ENCODE measurements at places on chromosomes 2 and 18.

DNA sequence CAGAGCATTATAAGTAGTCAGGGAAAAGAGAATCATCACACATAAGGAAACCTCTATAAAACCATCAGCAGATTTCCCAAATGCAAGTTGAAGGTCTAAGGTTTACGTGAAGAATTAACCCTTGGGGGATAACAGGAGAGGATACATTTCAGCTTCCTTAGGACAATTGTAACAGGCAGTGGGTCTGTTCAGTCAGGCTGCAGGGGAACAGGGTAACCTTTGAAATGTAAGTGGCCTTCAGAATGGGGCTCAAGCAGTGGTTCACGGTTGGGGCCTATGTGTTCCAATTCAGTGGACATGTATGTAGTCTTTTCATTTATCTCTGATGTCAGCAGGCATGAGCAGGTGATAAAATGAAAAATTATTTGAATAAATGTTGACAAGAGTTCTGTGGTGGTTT is 139.3 kb downstream of the EML6 start:
- no peak for DNase-seq

DNA sequence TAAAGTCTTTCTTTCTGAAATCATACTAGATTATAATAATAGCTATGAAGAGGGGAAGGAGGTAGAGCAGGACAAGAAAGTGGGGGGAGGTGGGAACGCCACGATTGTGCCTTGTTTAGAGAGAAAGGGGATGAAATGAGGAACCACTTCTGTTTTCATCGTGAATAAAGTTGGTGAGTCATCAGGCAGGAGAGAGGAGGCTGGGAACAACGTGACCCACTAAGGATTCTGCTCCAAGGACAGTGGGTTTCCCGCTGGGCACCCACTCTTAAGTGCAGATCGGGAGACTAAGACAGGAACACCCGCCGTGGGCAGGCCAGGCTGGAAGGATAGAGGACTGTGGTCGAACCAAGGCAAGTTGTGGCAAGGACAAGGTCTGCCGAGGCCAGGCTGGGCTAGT is 158.2 kb downstream of the L3MBTL4 start:
- peak; percentile 84 for DNase-seq

DNA sequence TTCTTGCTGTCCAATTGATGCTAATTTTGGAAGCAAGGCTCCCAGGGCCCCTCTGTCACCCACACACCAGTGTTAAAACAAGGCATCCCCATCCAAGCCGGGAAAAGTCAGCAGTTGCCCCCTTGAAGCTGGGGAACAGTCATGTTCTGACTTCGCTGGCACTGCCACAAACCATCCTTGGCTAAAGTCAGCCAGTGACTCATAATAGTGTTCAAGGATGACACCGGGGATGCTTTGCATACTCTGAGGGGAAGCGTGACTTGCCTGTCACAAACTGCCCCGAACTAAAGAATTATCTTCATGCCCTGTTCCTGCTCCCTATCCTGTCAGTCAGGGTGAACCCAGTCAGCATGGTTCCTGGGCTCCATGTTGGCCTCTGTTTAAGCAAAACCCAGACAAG is 37.0 kb downstream of the TGFA start:
- peak; percentile 96 for DNase-seq

GRCh38 chr2:70827388-70827787 is 7.0 kb upstream of the CLEC4F start:
- no peak for DNase-seq

DNA sequence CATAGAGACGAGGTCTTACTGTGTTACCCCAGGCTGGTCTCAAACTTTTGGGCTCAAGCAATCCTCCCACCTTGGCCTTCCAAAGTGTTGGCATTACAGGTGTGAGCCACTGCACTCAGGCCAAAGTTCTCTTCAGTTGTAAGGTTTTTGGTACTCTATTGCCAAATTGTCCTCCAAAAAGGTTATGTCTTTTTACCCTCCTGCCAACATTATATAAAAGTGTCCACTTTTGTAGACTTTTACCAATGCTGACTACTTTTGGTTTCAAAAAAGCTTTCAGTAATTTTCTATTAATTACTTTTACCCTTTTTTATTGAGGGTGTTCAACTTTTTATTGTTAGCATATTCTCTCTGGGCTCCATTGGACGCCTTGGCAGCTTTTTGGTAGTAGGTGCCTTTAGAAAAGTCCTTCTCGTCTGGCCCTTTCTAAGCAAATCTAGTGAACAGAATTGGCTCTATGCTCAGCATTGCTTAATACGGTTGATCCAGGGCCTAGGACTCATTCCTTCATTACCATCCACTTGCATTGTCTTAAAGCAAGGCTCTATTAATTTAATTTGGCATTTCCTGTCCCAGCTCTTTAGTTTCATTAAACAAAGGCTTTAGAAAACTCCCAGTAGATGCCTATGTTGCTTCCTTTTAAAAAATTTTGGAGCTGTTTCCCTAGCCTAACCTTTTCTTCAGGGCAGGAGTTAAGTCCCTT is 16.7 kb upstream of the IL1A start:
- no peak for DNase-seq

GRCh38 chr18:77103991-77104531 is 28.5 kb downstream of the MBP start:
- no peak for DNase-seq

- no peak for DNase-seq
Measured at GRCh38 chr18:34108206-34108605, 116.5 kb downstream of the NOL4 start.

DNA sequence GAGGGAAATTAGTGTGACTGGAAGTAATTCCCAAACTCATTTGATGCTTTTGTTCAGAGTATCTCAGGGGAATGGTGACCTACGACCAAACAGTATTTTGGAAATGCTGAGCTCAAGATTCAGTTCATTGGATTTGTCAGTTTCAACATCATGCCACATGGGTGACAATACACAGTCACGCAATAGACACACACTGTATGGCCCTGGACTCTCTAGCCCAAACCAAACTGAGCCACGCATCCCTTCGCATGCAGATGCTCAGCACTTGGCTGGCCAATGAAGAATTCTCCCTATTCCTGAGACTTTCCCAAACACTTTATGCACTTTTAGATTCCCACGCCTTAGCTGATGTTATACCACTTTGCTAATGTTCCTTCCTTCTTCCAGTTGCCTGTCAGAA is 10.0 kb downstream of the PDE1A start:
- DNase-seq = no peak

GRCh38 chr18:33231474-33232317 is 208.8 kb downstream of the CCDC178 start:
- peak; percentile 81 for DNase-seq

DNA sequence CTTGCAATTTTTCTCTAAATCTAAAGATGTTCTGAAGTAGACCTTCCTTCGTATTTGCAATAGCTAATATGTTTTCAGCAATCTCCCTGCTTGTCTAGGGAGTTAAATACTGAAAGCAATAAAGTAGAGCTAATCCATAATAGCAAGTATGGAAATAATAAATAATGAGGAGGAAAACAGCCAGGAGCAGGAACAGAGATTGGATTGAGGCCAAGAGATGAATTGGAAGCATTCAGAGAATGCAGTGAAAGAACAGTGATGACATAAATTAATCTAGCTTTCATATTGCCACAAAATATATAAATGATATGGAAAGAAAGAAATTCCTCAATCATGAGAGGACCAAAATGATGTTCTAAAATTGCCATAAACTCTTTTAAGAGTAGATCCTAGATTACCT is 679.7 kb downstream of the METTL4 start:
- DNase-seq = no peak

DNA sequence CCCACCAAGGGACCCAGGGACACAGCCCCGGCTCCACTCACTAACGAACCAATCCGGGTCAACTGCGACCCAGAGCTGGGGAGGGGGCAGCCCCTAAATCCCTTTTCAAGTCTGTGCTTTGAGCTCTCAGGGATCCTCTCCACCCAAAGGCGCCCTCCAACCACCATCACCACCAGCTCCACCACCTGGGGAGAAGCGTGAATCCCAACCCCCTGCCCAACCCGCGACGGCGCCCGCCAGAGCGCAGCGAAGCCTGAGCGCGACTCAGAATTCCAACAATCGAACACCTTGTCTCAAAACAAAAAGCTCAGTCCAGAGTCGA is 497 bp downstream of the DSC3 start:
- no peak for DNase-seq

GRCh38 chr2:10016802-10017258 is 26.5 kb upstream of the KLF11 start:
- no peak for DNase-seq

- peak; percentile 90 for DNase-seq
Measured at GRCh38 chr2:158600155-158600802, 143.5 kb downstream of the PKP4 start.

GRCh38 chr2:160538559-160539355 is 45.1 kb upstream of the RBMS1 start:
- DNase-seq = no peak

DNA sequence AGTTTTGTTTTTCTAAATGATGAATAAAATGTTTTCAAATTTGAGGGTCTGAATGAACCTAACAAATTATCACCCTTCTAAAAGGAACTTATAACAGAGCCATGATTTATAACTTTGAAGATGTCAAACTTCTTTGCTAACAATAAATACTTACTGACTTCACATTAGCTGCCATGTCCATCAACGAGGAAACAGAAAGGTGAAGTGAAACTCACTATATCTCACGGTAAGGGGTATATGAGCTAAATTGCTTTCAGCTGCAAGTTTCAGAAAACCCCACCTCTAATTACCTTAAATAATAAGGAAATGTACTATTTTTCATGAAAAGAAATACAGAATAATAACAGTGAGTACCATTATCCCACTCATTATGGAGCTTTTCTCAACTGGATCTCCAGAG is 350.8 kb upstream of the NT5C1B start:
- no peak for DNase-seq

GRCh38 chr2:223101340-223102039 is 49.5 kb downstream of the KCNE4 start:
- DNase-seq = peak; percentile 25

DNA sequence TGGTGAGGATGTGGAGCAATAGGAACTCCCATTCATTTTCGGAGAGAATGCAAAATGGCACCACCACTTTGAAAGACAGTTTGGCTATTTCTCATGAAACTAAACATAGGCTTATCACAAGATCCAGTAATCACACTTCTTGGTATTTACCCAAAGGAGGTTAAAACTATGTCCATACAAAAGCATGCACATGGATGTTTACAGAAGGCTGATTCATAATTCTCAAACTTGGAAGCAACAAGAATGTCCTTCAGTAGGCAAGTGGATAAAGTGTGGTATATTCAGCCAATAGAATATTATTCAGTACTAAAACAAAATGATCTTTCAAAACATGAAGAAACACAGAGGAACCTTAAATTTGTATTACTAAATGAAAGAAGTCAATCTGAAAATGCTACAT is 440.6 kb downstream of the FBXO15 start:
- no peak for DNase-seq

DNA sequence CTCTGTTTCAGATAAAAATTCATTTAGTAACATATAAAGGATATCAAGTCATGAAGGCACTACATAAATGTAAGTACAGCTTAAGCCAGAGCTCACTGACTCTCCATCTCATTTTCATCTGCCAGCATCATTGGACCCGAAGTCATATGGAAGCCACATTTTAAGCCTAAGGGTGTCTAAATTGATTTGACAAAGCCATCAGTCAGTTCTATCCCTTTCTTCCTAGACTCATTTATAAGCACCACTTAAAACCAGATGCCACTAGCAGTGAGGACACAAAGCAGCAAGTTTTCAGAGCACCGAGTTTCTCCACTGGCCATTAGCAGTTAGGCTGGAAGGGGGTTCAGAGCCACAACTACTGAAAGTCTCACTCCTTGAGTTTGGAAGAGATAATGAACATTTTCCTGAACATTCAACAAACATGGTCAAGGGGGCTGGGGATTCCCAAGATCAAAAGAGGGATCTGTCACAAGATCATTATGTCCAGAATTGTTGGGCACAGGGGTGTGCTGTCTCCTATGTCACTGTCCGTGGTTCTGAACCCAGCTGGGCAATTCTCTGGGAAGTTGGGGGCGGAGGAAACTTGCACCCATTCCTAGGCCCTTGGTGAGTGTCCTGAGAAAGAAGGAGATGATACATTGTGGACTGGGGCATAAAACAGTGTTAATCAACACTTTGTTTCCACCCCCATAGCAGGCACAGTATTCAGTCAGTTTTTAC is 158.5 kb upstream of the LMAN1 start:
- DNase-seq = no peak

DNA sequence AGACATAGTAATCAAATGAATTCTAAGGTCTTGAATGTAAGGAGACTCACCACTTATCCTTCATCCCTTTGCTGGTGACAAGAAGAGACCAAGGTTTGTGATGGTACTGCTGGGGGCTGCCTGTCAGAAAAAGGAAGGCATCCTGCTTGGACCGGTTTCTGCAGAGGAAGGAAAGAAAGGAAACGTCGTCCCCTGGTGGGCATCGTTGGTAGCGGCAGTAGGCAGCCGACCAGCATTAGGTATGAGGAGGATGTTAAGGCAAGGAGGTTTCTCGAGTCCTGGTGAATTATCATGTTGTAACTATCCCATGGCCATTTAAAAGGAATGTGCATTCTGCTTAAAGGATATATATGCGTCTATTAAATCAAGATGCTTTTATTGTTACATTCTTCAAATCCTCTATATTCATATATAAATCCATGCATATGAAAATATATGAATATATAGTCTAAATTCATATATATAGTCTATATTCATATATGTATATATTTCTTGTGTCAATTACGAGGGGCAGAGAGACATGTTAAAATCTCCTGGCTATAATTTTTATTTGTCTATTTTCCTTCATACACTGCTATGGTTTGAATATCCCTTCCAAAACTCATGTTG is 94.4 kb upstream of the TGFA start:
- DNase-seq = peak; percentile 80

DNA sequence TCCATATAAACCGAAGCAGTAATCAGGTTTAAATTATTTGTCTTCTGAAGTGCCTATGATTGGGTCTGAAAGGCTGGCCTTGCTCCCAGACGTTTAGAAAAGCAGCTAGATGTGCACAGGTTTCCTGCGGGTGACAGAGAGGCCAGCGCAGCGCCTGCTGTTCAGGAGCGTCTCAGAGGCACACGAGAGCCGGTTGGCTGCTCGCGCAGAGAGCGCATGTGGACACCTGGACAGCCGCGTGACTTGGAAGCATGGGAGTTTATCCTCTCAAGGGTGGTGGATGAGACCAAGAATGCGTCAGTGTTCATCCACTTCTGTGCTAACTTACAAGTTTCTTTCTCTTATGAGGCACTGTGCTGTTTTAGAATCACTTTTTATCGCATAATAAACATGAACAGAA is 303.7 kb downstream of the PTGR3 start:
- no peak for DNase-seq

DNA sequence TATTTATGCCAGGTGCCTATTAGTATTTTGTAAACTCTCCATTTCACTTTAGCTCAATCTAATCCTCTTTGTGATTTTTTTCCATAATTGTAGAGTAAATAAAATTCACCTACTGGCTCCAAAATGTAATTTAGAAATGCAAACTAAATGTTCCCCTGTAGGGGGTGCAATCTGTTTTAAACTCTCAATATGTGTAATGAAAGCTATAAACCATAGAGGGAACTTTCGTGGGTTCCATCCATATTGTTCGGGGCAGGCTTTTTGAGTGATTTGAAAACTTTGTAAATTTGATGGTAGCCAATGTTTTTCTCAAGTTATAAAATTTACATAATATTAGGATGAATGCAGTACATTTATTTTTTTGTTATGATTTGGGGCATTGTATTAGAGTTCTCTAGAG is 49.4 kb downstream of the TSPYL6 start:
- peak; percentile 19 for DNase-seq

GRCh38 chr2:40760071-40760666 is 308.3 kb upstream of the SLC8A1 start:
- DNase-seq = peak; percentile 64
